ENCODE measurements at places on chromosomes 12 and 14.

- DNase-seq: no peak
Measured at GRCh38 chr14:72600551-72601330, 293.2 kb downstream of the DPF3 start.

GRCh38 chr14:38199739-38200138 is 8.0 kb upstream of the SSTR1 start:
- no peak for DNase-seq

DNA sequence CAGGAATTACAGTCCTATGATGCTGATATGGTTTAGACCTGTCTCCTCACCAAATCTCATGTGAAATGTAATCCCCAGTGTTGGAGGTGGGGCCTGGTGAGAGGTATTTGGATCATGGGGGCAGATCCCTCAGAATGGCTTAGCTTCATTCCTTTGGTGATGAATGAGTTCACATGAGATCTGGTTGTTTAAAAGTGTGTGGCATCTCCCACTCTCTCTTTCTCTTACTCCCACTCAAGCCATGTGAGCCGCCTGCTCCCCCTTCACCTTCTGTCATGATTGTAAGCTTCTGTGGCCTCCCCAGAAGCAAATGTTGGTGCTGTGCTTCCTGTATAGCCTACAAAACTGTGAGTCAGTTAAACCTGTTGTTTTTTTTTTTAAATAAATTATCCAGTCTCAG is 89.4 kb upstream of the ARHGAP5 start:
- DNase-seq: no peak

- no peak for DNase-seq
Measured at GRCh38 chr12:15201056-15201455, 20.2 kb downstream of the RERG start.

GRCh38 chr14:89190765-89191513 is 226.1 kb downstream of the FOXN3 start:
- DNase-seq: no peak

DNA sequence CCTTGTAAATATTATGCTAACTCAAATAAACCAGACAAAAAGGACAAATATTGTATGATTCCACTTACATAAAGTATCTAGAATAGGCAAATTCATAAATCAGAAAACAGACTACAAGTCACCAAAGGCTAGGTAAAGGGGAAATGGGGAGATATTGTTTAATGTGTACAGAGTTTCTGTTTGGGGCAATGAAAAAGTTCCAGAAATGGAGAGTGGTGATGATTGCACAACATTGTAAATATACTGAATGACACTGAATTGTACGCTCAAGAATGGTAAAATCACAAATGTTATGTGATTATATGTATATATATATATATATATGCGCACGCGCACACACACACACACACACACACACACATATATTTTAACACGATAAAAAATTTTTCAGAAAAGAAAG is 182.5 kb downstream of the SLC2A13 start:
- DNase-seq: no peak

DNA sequence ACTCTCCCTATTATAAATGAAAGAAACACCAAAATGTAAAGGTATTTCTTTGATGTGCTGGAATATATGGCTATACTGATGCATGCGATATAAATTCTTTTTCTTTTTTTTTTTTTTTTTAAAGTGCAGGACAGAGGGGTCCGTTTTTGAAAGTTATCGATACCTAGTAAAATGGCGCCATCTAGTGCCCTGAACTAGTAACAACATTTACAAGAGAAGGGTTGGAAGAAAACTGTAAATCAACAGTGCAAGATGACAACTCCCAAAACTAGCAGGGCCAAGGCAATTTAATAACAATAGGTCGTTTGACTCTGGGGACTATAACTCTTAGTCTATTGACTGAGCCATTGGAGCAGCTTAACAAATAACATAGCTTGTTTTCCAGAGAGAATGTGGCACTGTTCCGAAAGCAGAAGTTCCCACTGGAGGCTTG is 137.7 kb downstream of the SPTSSA start:
- DNase-seq: peak; percentile 53

DNA sequence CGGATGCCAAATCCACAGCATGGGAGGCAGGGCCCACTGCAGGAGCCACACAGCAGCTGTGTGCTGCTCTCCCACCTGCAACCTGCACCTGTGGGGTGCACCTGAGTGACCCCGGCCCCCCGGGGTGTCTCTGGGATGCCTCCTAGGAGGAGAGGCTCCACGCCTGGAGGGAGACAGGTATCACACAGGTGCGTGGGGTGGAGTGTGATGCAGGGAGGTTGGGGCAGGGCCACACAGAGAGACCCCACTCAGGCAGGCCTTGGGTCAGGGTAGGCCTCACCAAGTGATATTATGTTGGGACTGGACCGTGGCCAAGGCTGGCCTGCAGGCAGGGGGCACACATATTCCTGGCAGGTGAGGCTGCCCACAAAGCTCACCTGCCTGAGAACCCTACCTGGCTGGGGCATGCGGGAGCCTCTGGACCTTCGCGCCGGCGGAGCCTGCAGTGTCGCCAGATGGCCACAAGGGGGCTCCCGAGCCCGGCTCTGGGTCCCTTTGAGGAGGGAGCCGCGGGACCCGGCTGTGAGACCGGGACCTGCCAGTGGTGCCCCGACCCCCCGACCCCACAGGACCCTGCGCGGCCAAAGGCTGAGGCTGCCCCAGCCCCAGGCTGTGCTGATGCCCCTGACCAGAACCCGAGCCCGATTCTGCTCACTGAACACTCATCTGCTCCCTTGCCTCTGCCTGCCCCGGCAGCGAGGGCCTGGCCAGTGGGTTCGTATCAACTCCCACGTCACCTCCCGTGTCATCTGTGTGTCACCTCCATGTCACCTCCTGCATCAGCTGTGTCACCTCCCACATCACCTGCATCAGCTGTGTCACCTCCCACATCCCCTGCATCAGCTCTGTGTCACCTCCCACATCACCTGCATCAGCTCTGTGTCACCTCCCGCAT is 11.4 kb downstream of the TMEM121 start:
- DNase-seq: peak; percentile 89

DNA sequence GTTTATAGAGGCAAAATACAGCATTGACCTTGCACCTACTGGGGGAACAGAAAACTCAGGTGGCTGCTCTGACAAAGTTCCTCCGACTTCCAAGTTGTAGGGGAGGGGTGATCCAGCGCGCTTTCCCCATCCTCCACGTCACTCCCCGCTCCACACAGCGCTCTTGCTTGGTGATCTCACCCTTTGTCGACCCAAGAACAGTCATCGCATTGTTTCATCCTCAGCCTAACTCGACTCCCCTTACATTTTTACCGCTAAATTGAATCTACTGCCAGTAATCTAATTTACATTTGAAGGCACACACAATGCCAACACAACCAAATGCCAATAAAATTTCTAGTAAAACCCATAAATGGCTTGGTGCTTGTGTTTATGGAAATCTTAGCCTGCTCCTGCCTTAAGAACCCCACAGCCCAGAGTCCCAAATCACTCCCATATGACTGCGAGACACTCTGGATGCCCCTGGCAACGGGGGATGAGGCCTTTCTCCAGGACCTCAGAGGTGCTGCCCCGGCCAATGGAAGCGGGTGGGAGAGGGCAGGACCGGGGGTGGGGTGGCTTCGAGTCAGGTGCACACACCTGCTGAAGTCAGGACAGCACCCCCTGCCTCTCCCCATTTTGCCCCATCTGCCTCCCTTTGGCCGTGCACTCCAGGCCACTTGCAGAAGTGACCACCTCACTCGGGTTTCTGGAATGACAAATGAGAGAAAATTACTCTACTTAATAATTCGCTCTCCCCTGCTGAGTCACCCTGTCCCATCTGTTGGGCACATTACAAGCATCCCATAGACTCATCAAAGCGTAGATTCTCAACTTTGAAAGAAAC is 98.2 kb upstream of the GSC start:
- DNase-seq: no peak

DNA sequence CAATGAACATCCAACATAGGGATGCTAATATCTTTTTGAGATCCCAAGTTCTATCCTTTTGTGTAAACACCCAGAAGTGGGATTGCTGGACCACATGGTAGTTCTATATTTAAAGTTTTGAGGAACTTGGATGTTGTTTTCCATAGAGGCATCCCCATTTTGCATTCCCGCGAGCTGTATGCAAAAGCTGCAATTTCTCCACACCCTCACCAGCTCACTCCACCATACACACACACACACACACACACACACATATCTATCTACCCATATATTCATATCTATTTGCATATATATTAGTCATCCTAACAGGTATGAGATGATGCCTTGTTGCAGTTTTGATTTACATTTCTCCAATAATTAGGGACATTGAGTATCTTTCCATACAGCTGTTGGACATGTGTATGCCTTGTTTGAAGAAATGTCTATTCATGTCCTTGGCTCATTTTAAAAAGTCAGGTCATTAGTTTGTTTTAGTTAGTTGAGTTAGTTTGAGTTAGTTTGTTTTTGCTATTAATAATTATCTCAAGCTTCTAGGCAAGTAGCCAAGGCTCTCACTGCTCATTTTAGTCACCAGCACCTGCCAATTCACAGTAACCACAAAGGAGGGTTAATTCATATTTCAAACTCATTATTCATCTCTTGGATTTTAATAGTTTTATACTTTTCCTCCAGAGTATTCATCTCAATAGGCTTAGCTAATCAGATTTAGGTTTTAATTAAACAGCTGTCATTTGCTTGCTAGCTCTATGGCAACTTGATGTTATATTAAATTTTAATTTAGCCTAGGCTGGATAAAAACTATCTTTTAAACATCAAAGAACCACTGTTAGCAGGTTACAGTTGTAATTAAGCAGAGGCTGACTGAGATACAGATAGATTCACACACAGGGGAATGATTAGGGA is 1435.9 kb upstream of the TMEM132C start:
- DNase-seq: no peak

DNA sequence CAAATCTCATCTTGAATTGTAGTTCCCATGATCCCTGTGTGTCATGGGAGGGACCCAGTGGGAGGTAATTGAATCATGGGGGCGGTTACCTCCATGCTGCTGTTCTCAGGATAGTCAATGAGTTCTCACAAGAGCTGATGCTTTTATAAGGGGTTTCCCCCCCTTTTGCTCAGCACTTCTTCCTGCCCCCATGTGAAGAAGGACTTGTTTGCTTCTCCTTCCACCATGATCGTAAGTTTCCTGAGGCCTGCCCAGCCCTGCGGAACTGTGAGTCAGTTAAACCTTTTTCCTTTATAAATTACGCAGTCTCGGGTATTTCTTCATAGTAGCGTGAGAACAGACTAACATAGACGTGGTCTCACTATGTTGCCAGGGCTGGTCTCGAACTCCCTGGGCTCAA is 56.1 kb upstream of the EIF5 start:
- DNase-seq: no peak

DNA sequence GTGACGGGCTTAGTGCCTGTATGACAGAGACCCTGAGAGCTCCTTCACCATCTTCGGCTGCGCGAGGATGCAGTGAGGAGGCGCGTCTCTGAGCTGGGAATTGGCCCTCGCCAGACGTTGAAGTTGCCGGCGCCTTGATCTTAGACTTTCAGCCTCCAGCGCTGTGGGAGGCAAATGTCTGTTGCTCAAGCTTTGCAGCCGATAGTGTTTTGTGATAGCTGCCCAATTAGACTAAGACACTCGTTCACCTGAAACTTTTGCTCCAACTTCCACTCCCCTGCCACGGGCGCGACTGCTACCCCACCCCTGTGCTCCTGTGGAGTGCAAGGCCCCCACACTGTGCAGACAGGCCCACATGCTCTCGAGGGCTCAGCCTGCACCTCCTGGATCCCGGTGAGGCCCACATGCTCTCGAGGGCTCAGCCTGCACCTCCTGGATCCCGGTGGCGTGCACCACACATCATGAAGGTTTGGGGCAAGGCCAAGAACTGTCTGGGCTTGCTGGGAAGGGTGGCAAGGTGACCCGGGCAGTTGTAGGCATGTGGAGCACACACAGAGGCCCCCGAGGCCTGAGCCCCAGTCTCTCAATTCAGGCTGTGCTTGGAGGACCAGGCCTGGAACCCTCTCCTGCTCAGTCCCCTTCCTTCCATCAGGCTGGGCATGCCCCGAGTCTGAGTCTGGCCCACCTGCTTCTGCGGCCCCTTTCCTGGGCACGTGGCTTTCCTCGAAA is 324.6 kb downstream of the TMEM121 start:
- DNase-seq: no peak

GRCh38 chr14:64755781-64756221 is 51.6 kb downstream of the PLEKHG3 start:
- DNase-seq: no peak

GRCh38 chr14:72686101-72686500 is 207.8 kb downstream of the DPF3 start:
- no peak for DNase-seq

DNA sequence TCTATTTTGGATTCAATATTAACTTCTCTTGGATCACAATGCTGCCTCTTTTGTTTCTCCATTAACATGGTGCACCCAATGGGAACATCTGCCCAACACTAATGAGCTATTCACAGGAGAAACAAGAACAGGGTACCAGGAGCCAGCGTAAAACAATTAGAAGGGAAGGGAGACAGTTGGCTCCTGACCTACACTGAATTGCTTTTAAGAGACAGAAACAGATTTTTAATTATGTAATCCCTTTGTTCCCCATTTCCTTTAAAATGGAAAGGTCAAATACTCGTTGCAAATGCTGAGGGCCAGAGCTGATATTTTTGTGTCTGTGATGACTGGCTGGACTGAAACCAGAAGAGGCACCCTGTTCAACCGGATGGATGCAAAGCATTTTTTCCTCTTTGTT is 108.3 kb downstream of the SEC23A start:
- no peak for DNase-seq

DNA sequence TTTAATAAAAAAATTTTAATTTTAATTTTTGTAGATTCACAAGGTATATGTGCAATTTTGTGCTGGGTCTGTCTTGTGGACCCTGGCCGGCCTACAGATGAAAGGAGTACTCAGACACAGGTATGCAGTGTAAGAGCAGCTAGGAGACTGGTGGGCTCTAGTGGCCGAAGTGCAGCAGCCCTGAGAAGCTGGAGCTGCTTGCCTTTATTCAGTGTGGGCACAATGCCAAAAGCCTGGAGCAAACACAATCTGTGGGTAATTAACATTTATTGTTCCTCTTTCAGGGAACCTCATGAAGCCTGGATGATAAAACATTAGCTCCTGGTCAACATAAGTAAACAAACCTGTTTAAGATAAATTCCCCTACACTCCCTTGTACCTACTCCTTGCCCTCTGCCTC is 135.7 kb upstream of the SEL1L start:
- DNase-seq: no peak

- DNase-seq: no peak
Measured at GRCh38 chr14:51157012-51157411, 62.1 kb upstream of the TRIM9 start.

GRCh38 chr12:104280717-104281458 is 22.7 kb upstream of the EID3 start:
- DNase-seq: peak; percentile 77

DNA sequence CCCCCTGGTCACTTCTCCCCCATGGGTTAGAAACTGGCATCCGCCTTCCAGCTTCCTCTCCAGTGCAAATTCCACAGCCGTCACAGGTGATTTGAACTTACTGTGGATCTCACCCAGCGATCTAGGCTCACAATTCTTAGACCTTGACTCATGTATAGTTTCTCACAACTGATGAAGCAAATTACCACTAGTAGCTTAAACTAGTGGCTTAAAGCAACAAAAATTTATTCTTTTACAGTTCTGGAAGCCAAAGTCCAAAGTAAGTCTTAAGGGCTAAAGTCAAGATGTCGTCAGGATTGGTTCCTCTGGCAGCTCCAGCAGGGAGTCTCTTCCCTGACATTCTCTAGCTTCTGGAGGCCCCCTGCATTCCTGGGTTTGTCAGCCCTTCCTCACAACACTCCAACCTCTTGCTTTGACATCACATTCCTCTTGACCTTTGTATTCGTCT is 117.4 kb downstream of the KTN1 start:
- no peak for DNase-seq
